ENCODE measurements at places on chromosomes 1 and 21.
A peak's percentile ranks its signal among the peaks of the same experiment; 100 is the strongest.

DNA sequence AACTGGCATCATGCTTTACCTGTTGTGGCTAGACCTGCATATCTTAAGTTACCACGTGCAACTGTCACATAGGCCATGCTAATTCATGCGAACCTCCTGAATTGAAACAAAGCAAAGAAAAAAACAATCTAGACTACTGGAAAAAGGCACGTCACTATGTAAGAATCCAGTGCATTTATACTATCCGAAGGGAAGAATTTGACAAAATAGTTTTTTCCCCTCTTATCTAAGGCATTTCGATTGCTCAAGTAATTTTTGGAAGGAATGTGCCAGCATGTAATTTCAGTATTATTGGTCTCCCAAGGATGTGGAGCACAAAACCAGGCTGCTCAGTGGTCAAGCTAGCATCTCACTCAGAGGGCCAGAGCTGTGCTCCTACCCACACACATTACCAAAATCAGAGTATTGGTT is 31.5 kb upstream of the C1orf198 start:
- DNase-seq = no peak

GRCh38 chr1:228095161-228095560 is 8.0 kb downstream of the C1orf35 start:
- DNase-seq = no peak

DNA sequence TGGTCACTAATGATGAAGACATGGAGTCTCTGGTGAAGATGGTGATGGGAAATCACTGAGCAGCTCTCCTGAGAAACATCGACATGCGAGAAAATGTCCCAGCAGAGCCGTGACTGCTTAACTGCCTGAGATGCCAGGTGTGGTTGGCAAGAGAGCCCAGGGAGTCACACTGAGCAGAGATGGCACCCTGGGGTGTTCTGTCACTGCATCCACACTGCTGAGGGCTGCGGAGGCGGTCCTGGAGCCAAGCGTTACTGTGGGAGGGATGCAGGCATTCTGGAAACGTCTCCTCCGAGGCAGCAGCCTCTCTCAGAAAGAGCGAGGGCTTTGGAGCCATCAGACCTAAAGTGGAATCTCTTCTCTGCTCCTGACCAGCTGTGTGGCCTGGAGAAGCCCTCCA is 57.2 kb downstream of the EPHB2 start:
- no peak for DNase-seq

DNA sequence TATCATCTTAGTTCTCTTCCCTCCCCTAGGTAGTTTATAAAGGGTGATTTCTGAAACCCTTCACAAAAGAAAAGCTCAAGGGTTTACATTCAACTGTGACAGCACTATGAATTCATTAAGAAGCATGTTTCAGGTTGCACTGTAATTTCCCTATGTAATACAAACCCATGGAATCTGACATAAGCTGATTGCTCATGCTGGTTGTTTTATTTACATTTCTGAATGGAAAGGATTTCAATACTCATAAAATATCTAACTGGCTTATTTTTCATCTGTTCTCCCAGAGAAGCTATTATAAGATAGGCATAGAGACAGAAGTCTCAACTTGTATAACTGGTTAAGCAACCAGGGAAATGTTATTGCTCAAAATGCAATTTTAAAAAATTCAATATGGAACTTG is 20.5 kb downstream of the WNT2B start:
- no peak for DNase-seq

DNA sequence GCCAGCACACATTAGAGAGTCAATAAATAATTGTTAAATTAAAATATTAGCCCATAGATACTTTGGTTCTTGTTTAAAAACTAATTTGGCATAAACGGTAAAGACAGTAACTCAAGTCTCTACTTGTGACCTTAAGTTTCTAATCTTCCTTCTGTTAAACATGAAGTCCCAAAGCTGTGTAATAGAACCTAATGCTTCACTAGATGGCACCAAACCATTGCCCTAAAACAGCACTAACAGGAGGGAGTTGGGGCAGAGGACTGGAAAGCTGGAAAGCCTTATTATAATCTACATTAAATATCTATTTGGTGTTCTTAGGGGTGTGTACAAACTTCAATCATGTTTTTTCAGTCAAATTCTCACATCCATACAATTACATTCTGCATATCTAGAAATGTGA is 176.7 kb downstream of the OLFM3 start:
- peak; percentile 10 for DNase-seq

Measured in OCI-LY7 (cell line).